ENCODE measurements at places on chromosomes 12 and 14. TPM values are rescaled to one million over a fixed set of nuclear protein-coding genes. Genes with fewer than 3 reads are reported as not detected.
A peak's percentile ranks its signal among the peaks of the same experiment; 100 is the strongest.

GRCh38 chr12:47747126-47747525 is 11.6 kb downstream of the RAPGEF3 start:
- no peak for DNase-seq

DNA sequence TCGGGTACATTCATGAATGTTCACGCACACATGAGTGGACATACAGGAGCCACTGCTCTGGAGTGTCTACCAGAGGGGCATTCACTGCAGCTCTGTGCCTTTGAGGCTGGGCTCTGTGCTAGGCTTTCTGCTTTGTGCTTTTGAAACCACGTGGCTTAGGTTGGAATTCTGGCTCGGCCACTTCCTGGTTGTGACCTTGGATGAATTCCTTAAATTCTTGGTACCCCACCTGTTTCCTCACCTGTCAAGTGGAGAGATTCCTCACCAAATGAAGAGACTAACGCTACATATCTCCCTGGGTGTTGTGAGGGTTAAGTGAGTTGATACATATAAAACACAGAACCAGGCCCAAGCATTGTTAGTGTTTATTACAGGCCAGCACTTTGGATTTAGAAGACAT is 842.8 kb downstream of the VRK1 start:
- DNase-seq: no peak

DNA sequence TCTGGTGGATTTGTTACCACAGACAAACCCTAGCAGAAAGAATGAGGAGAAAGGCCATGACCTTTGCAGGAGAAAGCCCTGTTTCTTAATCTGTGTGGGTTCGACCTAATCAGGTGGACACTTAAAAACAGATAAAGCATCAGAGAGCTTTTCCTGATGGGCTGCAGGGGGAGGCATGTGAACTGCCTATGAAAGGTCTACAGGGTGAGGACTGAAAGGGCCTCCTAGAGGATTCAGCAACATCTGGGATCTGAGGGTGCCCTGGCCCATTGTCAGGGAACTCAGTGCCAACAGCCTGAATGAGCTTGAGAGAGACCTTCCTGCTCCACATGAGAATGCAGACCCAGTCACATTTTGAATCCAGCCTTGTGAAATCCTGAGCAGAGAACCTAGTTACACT is 178.8 kb upstream of the DDHD1 start:
- no peak for DNase-seq

DNA sequence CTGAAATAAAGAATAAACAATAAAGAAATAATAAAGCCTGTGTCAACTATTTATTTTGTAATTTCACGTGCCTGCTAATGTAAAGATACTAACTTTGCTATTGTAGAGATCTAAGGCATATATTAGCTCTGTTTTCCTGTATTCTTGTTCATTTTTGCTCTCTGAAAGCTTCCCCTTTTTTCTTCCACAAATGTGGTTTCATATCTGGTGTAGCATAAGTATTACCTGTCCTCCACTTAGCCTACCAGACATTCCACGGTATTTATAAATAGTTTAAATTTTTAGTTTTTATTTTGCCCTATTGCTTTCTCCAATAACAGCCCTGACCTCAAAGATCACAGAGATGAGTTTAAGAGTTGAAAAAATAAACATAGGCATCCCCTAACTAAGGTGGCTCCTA is 92.6 kb upstream of the ATP2B1 start:
- no peak for DNase-seq

DNA sequence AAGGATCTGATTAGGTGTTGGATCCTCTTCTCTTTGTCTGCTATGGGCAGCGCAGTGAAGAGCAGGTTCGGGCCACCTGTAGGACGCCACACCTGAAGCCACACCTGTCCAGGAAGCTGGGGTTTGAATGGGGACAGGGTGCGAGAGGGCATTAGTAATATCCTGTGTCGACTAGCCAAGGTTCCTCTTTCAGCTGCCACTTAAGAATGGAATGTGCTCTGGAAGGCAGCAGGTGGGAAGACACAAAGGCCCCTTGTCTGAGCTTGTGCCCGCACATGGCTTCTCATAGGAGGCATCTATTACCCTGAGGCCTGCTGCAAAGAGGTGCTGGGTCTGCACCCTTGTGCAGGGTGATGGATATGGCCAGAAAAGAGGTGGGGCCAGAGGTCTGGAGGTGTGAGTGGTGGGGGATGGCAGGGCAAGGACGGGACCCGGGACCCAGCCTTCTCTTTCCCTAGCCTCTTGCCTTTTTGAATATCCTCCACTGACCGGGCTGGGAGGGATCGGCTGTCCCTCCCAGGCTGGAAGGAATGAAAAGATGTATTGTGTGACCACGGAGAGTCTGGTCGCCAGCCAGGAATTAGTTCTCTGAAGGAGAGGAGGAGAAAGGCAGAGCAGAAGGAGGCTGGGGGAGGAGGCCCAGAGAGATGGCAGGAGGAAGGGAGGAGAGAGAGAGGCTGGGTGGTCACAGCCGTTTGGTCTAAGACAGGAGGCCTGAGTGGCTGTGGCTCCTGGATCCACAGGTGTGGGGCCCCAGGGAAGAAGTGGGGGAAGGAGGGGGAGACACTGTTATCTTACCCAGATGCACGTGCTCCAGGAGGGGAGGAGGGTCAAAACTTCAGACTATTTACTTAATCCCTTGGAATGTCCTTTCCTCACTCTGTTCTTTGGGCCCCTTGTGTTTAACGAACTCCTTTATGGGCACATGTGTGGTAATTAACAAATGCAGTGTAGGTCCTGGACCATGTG is 101.5 kb downstream of the SMOC1 start:
- DNase-seq: no peak

GRCh38 chr14:58919217-58919616 is 269.2 kb upstream of the DAAM1 start:
- DNase-seq: no peak

DNA sequence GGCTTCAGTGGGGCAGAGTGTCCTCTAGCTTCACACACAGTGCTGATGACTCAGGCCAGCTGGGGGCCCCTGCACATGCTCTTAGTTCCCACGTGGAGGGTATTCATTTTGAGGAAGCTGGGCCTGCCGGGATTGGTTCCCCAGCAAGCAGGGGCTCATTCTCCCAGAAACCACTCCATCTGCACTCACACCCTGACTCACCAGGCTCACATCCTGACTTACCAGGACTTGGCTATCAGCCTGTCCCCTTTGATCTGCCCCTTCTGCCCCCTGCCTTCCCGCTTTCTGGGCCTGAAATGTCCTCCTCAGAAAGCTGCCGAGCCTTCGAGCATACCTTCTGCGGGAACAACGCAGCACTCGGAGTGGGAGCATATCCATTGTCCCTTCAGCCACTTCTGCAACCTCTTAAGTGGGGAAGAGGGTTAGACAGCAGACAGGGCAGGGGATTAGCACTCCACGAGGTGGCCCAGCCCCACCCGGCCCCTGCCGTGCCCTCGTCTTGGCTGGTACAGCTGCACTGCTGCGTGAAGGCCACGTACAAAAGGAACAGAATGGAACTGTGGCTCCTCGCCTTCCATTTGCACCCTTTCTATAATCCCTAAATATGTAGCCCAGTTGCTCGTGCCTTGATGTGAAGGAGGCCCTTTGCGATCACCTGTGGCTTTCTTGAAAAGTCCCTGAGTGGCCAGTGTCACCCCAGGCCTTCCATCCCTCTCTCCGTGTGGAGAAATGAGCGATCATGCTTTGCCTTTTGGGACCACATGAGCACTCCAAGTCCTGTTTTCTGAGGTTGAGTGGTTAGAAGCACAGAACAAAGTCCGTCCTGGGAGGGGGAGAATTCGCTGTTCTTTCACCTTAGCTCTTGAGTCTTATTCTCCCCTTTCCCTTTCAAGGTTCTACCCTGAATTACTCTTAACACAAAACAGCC is 26.1 kb downstream of the TPCN1 start:
- DNase-seq: no peak

DNA sequence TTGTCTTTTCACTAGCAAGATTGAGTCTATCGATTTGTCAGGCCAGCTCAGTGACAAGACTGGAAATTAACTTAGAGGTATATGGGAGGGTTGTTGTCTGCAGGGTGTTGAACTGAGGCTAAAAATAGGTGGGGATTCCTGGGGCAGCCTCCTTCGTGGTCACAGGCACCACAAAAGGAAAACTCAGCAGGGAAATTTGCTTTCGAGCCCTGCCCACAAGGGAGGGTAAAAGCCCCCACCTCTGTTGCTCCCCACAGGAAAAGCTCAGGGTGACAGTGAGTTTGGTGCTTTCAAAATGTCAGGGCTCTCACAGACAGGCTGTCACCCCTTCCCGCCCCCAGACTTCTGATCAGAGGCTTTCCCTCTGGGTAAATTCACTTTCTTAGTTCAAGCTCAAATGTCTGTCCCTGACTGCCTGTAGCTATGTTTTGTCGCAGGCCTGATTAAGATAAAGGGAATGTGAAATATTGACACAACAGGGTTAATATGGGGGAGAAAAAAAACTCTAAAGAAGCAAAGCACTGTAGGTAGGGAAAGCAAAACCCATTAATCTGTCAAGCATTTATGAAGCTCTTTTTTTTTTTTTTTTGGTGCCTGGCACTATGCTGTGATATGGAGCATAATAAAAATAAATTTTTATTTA is 11.7 kb upstream of the NFKBIA start:
- no peak for DNase-seq

DNA sequence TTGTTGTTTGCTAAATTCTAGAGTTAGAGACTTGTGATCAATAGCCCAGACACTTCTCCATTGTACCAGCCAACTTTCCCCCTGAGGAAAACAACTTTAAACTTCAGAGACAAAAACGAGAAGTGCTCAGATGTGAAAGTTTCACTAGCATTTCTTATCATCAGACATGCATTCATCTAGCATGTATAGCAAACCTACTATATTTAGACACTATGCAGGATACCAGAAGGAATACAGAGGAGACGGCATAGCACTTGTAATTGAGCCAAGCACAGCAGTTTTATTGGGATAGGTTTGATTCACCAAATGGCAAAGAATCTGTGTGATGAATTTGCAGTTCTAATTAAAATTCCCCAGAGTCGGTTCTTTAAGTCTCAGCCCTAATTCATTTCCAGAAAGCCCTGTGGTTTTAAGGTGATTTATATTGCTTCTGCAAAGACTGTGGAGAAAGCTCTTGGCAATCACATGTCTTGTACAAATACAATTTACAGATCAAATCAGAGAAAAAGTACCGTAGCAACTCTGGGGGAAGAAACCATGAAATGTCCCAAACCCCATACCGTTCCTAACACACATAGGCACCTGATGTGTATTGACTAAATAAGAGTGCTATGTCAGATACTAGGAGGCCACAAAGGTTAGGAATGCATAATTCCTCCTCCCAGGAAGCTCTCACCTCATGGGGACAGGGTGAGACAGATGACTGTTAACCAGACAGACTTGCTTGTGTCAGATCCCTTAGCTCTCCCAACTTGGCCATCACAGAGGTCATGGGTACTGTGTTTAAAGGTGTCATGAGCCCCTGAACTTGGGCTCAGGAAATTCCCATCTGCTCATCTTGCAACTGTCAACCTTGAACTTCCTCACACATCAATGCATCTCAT is 69.6 kb upstream of the KRAS start:
- DNase-seq: no peak

GRCh38 chr14:58118097-58118815 is 33.8 kb downstream of the ARMH4 start:
- DNase-seq: no peak

DNA sequence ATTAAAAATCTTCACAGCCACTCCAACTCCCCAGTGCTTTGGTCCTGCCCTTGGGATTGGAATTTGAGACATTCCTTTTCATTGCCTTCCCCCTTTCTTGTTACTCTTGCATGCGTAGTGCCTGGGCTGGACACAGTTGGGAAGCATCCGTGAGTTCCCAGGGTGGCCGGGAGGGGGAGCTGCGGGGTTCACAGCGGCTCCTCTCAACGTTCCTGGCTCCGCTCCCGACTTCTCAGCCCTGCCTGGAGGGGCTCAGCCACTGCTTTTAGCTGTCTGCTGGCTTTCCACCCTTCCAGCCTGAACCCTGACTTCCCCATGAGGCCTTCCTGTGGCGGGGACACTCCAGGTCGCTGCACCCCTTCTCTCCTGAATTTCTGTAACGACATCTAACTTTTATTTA is 3.2 kb downstream of the TEX52 start:
- peak; percentile 72 for DNase-seq

DNA sequence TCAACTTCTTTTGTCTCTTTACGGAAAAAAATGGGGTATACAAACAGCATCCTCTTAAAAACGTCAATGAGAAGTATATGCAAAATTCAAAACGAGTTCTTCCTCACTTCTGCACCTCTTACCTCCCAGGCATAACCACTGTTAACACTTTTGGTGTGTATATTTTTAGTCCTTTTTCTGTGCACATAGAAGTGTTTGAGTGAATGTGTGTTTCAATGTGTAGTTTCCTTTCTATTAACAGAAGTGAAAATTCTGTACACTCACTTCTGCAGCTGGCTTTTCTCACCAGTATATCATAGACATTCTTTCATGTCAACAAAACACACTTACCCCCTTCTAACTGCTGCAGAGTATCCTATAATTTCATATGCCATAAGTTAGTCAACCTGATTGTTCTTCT is 5.4 kb downstream of the UBR7 start:
- no peak for DNase-seq

DNA sequence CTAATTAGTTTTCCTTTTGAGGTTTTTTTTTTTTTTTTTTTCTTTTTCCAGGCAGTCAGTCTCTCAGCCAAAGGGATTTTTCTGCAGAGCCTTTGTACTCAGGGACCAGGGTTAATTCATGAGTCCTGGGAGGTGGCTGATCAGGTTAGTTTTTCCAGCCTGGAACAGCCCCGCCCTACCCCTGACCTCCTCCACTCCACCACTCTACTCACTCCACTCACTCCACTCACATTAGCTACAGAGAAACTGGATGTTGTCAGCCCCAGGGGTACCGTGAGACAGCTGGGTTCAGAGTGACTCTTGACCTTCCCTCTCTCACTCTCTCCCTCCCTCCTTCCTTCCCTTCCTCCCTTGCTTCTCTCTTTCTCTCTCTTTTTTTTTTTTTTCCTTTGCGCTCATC is 161.0 kb downstream of the CRADD start:
- no peak for DNase-seq

DNA sequence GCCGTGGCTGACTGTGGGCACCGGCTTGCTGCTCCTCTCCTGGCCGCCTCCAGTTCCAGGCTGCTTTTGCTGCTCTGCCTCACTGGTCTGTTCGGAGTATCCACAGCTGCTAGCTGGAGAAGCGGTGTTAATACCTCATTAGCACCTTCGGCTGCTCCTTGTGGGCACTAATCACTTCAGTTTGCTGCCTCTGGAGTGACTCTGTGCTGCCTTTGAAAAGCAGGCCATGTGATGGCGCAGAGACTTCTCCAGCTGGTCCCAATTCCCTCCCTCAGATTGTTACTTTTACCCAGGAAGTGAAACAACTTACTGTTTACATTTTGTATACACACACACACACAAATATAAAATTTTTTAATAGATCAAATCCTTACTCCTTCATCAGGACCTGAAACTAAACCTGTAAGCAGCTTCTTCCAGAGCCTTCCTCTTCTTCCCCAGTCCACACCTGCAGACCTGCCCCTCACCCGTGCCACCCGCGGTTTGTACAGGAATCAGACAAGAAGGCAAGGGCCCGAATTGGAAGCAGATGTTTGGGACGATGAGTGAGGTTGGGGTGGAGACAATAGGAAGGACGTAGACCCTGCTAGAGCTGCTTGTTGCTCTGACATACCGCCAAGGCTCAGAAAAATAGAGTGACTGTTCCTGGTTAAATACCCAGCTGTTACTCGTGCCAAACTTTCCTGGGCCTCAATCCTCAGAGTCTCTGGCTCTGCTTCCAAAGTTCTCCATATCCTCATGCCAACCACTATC is 41.5 kb upstream of the LTBP2 start:
- no peak for DNase-seq

The CHD8 gene
- polyA plus RNA-seq: 85.8 TPM

The FKBP3 gene
- polyA plus RNA-seq: 103 TPM

The GTF2A1 gene
- 35.1 TPM for polyA plus RNA-seq

The TSPAN19 gene
- polyA plus RNA-seq: 2.9 TPM

The NELL2 gene
- polyA plus RNA-seq: 27.2 TPM

The RBMS2 gene
- 35.3 TPM for polyA plus RNA-seq

The LHX5 gene
- not detected for polyA plus RNA-seq

The MANSC1 gene
- polyA plus RNA-seq: 26.3 TPM

The LGR5 gene
- polyA plus RNA-seq: 2.6 TPM
